Activated T-helper 17 cell treated with anti-CD3 and anti-CD28 coated beads, Interleukin-2, amount 50 U/mL, for 72 hours (primary cell): ENCODE measurements at places on chromosomes 2 and 18.

DNA sequence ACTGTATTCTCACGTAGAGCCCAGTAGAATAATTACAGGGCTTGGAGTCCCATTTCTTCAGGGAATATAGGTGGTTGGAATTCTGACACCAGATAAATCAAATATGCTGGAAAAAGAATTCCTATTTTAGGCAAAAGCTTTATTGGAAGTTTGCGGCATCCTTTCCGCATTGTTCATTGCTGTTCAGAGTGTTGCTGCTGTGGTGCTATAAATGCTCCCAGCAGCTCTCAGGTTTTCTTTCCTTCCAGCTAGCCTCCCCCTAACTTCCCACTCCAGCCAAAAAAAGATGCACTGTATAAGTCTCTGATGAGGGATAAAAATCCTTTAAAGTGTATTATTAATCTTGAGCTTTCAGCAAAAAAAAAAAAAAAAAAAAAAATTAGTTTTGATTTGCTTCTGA, 25.5 kb upstream of the POLR1B start:
- no peak for ATAC-seq

DNA sequence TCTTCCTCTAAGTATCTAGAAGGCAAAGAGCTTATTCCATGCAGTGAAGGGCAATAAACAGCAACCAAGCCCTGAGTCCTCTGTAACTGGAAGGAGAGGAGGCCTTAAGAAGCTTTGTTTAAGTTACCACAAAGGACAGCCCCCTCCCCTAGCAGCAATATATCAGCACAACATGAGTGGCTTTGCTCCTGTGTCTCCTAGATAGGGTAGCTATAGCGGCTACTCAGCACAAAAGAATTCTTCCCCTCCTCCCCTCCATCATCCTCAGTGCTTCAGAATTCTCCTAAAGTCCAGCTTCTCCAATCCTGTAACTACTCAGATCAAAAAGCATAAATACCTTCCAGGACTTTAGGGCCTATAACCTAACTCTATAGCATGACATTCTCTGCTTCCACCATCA, 16.5 kb downstream of the SUMO1 start:
- no peak for ATAC-seq

GRCh38 chr2:158969162-158969714, 798 bp downstream of the TANC1 start:
- peak; percentile 9 for ATAC-seq

- ATAC-seq, result peak; percentile 48
Observed at GRCh38 chr2:157271590-157272203, 14.2 kb downstream of the GALNT5 start.

- no peak for ATAC-seq
Observed at GRCh38 chr2:160392201-160392600, 101.4 kb downstream of the RBMS1 start.

- ATAC-seq, result no peak
Observed at GRCh38 chr2:9205486-9205885, 1.1 kb upstream of the ASAP2 start.
